ENCODE measurements at places on chromosomes 6 and 20.

DNA sequence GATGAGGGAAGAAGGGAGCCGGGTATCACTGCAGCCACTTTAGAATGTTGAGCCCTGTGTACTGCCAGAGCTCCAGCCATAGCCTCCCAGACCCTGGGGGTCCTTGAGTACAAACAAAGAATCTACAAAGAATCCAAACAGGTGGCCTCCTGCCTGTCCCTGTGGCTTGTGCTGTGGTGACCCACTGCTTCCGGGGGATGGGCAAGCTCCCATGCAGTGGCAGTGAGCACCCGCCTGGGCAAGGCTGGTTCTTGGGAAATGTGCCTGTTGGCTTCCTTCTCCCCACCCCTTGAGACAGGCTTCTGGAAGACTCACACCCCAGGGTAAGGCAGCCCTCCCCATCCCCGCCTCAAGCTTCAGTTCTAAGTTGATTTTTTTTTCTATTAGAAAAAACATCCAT, 13.9 kb downstream of the SIRPA start:
- DNase-seq = no peak

DNA sequence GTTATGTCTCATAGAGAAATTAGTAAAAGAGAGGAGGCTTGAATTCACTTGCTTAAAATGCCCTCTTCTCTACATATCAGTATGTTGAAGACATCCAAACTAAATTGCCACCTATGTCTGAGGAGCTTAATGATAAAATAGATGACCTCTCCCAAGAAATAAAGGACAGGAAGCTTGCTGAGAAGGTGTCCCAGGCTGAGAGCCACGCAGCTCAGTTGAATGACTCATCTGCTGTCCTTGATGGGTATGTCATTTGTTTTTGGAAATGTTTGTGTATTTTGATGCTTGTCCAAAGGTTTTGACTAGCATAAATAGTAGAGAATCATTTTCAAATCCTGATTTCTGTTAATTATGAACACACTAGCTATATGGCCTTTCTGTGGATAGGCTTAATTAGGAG, 307.7 kb downstream of the ARHGAP18 start:
- DNase-seq = no peak

- no peak for DNase-seq
Measured at GRCh38 chr6:133108419-133108818, 132.7 kb upstream of the EYA4 start.

- no peak for DNase-seq
Measured at GRCh38 chr6:126475449-126475848, 135.5 kb downstream of the CENPW start.

DNA sequence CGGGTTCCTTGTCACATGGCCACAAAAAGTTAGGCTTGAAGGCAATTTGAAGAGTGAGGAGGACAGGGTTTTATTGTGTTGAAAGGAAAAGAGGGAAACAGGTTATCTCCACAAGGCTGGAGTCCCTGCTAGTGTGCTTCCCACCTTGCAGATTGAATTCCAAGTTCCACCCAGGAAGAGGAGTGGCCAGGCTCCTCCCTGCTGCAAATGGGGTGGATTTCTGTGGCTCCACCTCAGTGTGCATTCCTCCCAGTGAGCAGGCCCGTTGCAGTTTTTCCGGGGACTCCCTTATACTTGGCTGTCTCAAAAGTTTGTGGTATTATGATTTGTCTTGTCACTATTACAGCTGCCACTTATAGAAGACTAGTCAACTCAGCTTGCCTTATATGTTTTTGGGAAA, 281.8 kb upstream of the PLCB4 start:
- DNase-seq = no peak

DNA sequence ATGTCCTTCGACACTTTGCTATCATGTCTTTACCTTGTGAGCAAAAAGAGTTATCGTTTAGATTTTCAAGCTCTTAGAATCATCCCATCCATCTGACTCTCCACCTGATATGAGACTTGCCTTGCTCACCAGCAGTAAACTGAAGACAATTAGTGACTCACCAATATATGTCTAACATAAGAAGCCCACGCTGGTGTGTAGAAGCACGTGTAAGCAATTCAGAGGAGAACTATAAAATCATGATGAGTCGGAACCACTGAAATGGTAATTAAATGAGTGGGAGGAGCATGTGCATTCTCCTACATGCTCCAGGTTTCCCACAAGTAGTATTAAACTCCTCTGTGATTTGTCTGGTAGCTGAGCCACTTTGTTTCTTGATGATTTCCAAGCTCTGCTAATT, 181.6 kb upstream of the RNF217 start:
- DNase-seq = no peak

- DNase-seq = peak; percentile 26
Measured at GRCh38 chr6:157823528-157824370, 703 bp downstream of the SNX9 start.

GRCh38 chr6:49430187-49430586, 32.9 kb downstream of the MMUT start:
- DNase-seq = no peak

DNA sequence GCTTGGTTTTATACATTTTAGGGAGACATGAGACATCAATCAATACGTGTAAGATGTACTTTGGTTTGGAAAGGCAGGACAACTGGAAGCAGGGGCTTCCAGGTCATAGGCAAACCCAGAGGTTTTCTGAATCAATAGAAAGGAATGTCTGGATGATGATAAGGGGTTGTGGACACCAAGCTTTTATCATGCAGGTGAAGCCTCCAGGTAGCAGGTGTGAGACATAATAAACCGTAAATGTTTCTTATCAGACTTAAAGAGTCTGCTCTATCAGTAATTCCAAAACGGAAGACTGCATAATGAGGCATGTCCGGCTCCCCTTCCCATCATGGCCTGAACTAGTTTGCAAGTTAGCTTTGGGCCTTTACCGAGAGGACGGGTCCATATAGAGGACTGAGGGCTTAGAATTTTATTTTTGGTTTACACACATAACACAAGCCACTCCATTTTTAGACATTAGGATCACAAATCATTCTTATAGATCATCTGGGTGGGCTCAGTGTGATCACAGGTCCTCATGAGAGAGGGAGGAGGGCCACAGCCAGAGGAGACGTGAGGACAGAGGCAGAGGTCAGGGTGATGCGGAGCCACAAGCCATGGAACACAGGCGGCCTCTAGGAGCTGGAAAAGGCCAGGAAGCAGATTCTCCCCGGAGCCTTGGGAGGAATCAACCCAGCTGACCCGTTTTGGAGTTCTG, 10.7 kb upstream of the SERPINB9 start:
- no peak for DNase-seq

DNA sequence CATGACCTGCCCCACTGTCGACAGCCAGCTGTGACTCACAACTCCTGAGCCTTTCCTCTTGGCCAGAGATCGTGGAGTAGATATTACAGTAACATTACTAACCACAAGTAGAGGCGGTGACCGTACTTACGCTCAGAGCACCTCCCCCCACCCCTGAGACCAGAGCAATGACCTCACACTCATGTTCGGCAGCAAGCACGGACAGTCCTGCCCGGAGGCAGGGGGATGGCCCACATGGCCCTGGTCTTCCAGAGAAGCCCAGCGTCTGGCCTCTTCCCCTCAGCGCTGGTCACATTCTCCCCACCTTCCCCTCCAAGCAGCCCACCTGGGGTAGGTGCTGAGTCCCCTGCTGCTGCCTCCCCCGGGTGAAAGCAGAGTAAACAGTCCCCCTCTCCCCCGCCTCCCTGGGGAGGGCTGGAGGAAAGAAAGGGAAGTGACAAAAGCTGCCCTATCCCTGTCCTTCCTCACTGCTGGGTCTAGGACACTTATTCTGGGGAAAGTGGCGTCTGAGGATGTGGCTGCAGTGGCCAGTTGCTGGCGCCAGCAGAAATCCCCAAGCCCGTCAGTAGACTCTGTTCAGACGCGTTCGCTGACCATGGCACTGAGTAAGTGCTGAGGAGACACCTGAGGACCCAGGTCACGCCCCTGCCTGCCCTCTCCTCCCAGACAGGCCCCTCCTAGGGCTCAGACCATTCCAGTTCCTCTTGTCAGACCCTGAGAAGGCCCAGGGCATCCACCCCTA, 68.5 kb downstream of the MRPL14 start:
- DNase-seq = peak; percentile 58

- DNase-seq = no peak
Measured at GRCh38 chr6:83474309-83474708, 38.0 kb upstream of the PRSS35 start.

Measured in NCI-H460 (cell line).